ENCODE measurements at places on chromosomes 5 and 9.
A peak's percentile ranks its signal among the peaks of the same experiment; 100 is the strongest.

DNA sequence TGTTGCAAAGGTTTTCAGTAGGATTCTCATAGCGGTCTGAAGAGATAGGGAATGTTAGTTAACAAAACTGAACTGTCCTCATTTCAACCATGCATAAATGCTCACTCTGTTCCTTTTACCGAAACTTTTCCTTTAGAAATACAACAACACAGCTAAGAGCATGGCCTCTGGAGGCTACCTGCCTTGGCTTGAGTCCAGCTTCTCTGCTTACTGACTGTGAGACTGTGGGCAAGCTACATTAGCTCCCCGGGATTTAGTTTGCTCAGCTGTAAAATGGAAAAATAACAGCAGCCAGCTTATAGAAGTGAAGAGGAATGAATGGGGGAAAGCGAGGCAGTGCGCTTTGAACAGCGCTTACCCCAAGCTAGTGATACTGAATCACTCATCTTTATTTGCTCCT, 507.9 kb upstream of the DAP start:
- DNase-seq = no peak

DNA sequence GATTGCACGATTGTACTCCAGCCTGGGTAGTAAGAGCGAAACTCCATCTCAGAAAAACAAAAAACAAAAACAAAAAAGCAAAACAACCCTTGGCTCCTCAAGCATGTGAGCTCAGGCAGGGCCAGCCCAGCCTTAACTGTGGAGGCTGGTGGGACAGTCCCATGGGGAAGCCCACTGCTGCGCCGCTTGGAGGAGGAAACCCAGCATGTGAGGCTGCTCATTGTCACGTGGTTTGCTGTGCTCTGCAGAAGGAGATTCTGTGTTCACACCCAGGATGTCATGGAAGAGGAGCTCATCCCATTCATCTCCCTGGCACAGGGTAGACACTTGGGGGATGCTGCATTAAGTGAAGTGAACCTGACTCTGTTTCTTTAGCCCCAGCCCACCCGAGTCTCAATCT, 4.0 kb downstream of the ZBED3 start:
- no peak for DNase-seq

DNA sequence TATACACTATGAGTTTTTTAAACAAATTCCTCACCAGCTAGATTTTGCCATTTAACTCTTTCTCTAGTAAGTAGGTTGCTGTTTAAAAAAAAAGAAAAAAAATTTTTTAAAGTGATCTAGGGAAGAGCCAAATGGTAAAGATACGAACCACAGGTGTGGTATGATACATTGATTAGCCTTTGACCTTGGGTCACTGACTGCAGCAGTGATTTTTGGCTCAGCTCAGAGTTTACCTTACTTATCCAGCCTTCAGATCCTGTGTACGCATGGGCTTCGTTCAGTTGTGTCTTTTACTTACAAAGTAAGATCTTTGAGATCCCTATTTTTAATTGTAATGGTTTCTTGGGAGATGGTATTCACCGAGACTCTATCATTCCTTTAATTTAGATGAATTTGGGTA, 12.4 kb upstream of the GNG10 start:
- DNase-seq = no peak

DNA sequence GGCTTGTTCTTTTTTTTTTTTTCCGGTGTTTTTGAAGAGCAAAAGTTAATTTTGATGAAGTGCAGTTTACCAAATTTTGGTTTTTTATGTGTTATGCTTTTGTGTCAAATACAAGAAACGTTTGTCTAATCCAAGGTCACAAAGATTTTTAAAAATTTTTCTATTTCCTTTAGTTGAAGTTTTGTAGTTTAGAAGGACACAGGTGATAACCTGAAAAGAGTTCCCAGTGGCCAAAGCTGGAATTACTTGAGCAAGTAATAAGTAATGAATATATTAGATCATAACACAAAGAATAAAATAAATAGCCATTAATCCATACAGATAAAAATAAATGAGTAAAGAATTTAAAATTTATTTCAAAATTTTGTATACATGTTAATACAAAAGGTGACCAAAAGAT, 71.5 kb downstream of the FCHO2 start:
- DNase-seq = no peak

- DNase-seq = no peak
These were observed 96.0 kb upstream of the PAM start for GRCh38 chr5:102659151-102659550.

- peak; percentile 48 for DNase-seq
These were observed 131.6 kb upstream of the NIPBL start for GRCh38 chr5:36744773-36745589.

- no peak for DNase-seq
These were observed 68.2 kb upstream of the TAF1L start for GRCh38 chr9:32703635-32704034.

DNA sequence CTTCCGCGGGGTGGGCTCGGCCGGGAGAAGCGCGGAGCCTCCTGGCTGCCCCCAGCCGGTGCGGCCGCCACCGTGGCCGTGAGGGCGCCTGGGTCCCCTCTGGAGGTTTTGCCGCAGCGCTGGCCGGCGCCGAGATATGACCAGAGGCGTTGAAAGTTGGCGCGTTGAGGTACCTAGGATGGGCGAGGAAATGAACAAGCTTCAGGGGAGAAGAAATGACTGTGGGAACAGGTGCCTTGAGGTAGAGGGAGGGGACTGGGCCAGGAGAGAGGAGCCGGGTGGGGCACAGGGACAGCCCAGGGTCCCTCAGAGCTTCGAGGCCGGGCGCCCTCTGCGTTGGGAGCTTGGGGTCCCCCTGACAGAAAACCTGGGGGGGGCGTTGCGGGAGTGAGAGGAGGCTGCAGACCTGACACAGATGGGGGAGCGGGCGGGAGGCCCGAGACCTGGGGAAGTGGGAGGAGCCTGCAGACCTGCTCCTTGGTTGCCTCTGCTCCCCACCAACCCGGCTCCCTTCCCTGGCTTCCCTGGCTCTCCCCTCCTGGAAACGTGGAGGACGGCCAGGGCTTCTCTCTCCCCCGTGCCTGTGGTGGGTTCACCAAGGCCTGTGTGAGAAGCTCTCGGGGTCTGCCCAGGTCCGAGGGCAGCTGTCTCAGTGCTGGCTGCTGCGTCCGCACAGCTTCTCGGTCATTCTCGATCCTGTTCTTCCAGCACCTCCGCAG, 14.2 kb downstream of the RABL6 start:
- no peak for DNase-seq

GRCh38 chr9:136312436-136312835, 8.5 kb upstream of the CCDC187 start:
- DNase-seq = no peak

DNA sequence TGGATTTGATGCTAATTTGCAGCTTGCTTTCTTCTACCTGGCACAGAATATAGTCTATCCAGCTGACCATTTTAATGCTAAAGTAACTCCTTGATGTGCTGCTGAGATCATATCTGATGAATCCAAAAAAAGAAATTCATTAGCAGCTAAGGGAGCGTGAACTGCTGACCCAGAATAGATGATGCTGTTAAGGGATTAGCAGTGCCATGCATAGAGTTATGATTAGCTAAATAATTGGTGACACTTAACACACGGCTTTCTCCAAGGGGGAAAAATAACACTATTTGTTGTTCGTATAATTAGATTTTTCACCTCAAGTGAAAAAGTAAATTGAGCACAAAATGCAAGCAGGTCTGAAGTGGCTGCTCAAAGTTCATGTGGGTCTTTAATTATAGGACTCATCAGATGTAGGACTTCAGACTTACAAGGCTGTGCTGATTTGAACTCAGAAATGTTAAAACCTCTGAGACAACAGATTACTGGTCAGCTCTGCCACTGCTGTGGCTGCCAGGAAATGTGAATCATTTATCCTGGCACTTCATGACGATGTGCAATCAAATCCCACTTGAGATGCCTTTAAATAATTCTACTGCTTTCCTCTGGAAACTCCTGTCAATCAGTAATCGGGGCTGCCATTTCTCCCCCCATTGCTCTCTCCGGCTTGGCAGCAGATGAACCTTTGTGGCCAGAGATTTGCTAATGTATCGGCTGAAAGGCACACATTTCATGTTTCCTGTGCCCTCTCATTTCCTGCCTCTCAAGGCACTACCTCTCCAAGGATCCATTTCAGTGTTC, 291.6 kb upstream of the C9orf72 start:
- no peak for DNase-seq

DNA sequence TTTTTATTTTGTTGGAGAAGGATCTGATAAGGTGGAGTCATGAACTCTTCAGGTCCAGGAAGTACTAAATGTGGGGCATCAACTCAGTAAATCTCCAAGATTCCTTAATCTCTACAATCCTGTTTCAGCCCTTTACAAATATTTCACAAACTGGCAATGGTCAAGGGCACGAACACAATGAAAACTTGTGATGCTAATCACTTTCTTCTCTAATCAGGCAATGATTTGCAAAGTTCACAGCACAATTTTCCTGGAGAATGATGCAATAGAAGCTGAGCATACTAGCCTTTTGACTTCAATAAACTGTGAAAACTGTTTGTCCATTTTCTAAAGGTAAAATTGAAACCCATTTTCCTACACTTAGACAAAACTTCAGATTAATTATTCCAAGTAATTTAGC, 16.9 kb downstream of the GDF9 start:
- DNase-seq = no peak

- peak; percentile 38 for DNase-seq
These were observed 69.2 kb downstream of the ANGPTL2 start for GRCh38 chr9:127053057-127053821.

- DNase-seq = no peak
These were observed 452.7 kb upstream of the KLF4 start for GRCh38 chr9:107942291-107942690.

DNA sequence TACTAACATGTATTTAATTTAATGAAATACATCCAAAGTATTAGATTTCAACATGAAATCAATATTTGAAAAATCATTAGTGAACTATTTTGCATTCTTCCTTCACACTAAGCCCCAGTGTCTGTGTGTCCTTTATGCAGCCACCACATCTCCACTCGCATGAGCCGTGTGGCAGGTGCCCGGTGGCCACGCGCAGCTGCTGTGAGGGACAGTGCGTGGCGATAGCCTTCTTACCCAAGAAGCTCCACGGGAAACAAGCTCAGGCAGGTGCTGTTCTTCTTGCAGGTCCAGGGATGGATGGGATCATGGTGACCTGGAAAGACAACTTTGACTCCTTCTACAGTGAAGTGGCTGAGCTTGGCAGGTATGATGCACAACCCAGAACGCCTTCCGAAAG, 79.3 kb upstream of the OTULINL start:
- DNase-seq = no peak

GRCh38 chr5:35319333-35320002, 89.2 kb upstream of the PRLR start:
- DNase-seq = peak; percentile 8

GRCh38 chr9:120360046-120360445, 219.9 kb downstream of the CDK5RAP2 start:
- DNase-seq = no peak

DNA sequence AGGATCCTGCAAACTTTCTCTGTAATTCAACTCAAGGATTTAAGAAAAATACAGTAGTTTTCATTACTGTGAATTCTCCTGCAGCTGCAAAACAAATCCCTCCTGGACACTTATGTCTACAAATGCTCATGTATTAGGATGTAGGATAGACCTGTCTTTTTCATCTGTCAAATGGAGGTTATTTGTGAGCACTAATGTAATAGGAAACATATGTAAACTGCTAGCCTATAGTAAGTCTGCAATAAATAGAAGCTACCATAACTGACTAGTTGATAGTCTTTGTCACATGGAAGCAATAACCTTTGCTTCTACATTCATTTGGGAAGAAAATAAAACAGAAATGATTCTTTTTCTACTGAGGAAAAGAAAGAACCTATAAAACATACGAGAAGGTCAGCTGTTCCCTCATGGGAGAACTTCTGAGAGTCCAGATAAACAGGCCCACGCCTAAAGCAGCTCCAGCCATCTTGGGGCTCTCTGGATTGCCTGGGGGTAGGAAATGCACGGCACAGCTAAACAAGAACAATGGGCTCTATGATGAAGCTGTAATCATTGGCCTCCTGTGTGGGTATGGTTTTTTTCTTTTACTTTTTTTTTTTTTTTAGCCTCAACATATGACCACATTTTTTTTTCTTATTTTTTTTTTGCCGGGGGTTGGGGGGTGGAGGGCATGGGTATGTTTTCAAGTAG, 6.2 kb downstream of the KCNV2 start:
- peak; percentile 71 for DNase-seq

DNA sequence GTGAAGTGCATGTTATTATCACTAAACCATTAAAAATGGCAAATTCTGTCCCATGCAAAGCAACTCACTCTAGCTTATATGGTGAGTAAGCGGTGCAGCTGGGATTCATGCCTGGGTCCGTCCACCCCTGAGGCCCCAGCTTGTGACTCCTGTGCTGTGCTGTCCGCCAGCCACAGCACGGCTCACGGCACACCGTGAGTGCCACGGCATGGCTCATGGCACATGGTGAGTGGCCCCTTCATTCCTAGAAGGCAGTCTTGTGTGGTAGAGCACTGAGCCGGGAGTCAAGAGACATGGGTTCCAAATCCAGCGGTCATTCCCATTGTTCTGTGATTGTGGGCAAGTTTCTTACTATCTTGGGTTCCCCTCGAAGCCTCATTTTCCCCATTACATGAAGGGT, 18.8 kb downstream of the RGS3 start:
- no peak for DNase-seq

GRCh38 chr9:36074870-36075532, 38.3 kb downstream of the RECK start:
- peak; percentile 28 for DNase-seq

DNA sequence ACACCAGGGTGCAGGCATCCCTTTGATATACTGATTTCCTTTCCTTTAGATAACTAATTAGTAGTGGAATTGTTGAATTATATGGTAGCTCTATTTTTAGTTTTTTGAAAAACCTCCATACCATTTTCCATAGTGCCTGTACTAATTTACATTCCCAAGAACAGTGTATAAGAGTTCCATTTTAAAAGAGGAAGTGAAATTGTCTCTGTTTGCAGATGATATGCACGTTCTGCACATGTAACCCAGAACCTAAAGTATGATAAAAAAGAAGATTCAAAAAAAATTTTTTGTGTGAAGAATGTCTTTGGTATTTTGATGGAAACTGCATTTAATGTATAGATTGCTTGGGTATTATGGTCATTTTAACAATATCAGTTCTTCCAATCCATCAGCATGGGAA, 424.0 kb upstream of the CCNH start:
- DNase-seq = no peak
